ENCODE measurements at places on chromosomes 4 and X.

- DNase-seq = no peak
Measured at GRCh38 chr4:84917086-84917821, 49.2 kb downstream of the WDFY3 start.

DNA sequence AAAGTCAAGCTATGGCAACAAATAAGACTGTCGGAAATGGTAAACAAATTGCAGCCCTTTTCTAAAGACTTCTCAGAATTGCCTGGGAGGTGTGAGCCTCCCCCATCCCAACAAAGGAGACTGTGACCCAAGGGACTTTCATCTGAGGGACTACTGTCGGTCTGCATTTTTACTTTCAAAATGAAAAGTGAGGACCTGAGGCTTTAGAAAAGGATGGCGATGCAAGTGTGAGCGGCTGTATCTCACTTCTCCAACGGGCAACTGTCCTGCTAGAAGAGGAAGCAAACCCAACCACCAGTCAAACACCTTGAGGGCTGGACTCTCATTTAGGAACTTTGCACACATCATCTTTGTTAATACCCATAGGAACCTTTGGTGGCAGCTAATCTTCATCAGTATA is 62.6 kb upstream of the CLNK start:
- DNase-seq = no peak

DNA sequence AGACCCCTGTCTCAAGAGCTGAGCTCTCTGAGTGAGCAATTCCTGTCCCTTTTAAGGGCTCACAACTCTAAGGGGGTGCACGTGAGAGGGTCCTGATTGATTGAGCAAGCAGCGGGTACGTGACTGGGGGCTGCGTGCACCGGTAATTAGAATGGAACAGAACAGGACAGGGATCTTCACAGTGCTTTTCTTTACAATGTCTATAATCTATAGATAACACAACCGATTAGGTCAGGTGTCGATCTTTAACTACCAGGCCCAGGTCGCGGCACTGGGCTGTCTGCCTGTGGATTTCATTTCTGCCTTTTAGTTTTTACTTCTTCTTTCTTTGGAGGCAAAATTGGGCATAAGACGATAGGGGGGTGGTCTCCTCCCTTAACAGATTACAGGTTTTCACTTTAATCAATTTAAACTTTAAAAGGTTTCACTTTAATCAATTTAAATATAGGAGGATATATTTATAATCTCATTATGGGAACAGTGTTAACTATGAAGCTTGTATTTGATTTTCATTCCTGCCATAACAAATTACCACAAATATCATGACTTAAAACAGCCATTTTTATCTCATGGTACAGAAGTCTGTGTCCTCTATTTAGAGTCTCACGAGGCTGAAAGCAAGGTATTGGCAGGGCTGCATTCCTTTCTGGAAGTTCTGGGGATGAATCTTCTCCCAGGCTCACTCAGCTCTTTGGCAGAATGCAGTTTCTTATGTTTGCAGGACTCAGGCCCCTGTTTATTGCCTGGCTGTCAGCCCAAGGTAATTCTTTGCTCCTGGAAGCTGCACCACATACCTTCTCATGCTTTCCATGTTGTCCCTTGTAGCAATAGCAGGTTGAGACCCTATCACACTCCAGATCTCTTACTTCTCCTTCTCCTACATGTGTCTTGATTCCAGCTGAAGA is 5.2 kb downstream of the SPATA4 start:
- no peak for DNase-seq

DNA sequence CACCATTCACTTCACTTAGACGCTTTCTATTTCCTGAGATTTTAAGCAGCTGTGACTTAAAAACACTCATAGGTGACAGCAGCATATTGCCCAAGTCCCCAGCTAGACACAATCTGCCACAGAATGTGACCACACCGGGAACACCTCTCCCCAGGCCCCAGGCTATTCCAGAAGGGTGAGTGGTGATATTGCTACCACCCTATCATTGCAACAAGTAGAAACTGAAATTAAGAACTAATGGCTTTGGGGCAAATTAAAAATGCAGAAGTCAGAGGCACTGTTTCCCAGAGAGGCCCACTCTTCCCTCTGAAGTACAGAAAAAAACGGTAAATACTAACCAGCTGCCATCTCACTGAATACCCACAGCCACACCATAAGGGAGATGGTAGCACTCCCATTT is 35.0 kb downstream of the QDPR start:
- no peak for DNase-seq

DNA sequence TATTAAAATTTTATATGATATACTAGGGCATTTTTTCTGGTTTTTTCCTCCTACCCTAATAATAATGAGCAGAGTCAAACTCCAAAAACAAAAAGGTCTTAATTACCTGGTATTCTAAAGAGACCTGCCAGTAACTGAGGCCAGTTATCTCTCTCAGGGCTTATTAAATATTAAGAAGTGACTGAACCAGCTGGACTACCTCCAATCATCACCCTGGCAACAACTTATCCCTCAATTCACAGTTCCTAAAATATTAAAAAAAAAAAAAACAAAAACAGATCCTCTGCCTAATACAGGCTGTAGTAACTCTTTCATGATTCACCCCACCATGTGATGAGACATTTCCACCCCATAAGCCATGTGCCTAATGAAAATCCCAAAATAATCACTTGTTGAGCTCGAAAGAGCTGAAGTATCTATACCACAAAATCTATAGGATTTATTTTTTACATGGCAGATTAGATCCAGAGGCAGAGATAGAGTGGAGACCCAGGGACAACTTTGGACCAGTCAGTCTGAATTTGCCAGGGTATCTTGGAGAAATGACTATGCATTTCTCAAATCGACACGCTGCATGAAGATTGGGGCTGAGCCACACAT is 698.0 kb downstream of the FAT4 start:
- DNase-seq = no peak

DNA sequence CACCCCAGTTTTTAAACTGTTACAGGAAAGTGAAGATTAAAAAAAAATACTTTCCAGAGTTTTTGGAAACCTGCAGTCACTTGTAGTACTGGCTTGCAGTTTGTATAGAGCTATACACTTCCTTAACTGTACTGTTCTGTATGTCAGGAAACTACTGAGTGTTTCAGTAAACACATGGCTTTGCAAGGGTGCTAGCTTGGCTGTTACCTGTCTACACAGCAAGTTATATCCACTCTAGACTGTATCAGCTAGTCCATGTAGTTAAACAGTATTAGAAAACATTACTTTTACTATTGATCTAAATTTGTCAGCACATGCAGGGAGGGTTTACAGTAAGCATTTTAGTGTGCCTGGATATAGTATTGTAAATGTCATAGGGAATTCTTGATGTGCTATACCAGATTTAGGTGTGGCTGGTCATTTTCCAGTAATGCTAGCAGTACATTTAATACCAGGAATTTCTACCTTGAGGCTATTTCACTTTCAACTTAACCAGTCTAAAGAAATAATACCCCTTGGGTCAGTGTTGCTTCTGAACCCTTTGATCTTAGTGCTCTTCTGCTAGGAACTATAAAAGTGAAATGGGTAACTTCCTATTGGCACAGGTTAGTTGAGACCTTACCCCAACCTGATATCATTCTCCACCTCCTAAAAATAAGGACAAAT is 192.3 kb upstream of the ANKRD50 start:
- no peak for DNase-seq

- no peak for DNase-seq
Measured at GRCh38 chr4:109910256-109910655, 2.4 kb upstream of the EGF start.

Data from activated T-helper 1 cell treated with anti-CD3 and anti-CD28 coated beads, Interleukin-2, amount 50 U/mL, for 16 hours (primary cell).